Stimulated activated CD4-positive, alpha-beta T cell treated with anti-CD3 and anti-CD28 coated beads, TNF-alpha, amount 100 ng/mL, for 24 hours (primary cell): ENCODE measurements at places on chromosomes 11 and 22.

- DNase-seq: peak; percentile 79
These were observed at the start of gene C2CD2L for GRCh38 chr11:119106564-119107537. Gene C2CD2L, plus strand, starts transcription at chr11:119107344. Its CDS starts 398 bp downstream, at chr11:119107742.

DNA sequence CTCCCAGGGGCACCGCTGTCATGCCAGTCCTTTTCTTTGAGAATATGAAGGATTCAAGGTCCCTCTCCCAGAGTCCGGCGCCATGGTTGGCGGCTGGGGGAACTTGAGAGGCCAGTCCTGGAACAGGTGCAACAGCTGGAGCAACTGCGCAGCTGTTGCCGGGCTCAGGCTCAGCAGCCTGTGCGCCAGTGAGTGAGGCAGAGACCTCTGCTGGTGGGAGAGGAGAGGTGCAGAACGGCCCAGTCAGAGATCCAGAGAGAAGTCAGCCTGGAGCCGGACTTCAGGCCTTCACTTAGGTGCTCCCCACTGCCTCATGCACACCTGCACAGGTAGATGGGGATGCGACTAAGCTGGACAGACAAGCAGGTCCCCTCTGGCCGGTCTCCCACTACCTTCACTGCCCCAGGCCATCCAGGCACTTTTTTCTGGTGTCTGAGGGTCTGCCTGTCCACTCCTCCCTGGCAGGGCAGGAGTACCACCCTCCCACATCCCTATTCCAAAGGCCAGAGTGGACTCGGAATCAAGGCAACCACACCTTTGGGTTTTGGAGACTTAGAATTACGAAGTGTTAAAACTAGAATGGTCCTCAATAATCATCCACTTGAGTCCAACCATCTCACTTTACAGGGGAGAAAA, 4.6 kb downstream of the CHRDL2 start:
- no peak for DNase-seq

DNA sequence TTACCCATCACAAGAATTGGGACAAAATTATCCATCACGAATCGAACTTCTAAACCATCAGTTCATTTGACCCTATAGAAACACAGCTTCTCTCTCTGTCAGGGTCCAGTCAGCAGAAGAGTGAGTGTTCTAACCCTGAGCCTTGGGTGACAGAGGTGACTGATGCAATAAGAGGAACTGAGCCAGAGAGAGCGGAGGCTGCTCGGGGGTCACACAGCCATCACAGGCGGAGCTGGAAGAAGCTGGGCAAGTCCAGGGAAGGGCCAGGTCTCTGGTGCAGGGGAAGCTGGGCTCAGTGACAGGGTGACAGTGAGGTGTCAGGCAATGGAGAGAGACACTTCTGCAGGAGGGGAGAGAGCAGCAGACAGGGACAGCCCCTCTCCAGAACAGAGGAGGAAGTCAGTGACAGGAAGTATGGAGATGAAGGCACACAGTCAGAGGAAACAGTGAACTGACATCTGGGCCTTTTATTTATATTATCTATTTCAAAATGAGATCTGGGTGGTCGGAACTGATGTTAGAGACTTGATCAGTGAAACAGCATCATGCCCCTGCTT, 184.0 kb upstream of the TBCEL start:
- DNase-seq: no peak

GRCh38 chr22:22953791-22954190, 66.2 kb downstream of the IGLL5 start:
- DNase-seq: no peak

DNA sequence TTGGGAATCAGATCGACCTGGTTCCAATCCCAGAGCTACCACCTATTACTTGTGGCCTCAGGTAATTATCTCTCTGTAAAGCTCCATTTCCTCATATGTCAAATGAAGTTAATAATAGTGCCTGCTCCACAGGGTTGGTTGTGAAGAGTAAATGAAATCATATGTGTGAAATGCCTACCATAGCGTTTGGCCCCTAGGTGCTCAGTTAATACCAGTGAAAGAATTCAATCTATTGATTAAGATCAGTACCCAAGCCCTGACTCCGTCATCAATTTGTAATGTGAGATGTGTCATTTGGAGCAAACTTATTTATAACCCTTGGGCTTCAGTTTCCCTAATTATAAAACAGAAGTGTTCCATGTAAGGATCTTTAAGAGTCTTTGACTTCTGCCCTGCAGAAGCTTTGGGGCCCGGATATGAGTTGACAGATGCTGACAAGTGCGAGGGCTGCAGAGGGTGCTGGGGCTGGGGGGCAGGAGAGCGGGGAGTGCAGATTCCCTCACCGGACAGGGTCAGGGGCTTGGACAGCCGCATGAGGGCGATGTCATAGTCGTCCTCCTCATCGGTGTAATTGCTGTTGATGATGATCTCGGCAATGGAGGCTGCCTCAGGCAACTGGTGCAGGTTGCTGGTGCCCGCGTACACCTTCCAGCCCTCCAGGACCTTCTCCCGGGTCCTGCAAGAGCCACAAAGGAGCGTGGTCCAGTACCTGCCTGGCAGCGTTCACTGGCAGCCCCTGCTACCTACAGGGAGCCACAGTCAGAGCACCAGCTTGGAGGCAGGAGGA, 20.9 kb downstream of the TMPRSS13 start:
- no peak for DNase-seq

DNA sequence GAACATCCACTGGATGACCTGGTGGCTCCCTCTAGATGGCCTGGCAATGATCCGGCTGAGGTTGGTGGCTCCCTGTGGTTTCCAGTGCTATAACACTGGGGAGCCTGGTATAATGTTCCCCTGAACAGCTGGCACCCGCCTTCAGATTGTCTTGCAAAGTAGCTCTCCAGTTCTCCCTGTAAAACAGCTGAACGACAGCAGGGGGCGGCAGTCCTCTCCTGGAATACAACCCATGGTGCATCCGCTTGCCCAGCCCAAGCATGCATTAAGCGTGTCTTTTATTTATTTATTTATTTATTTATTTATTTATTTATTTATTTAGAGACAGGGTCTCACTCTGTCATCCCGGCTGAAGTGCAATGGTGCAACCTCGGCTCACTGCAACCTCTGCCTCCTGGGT, 258.9 kb downstream of the BUD13 start:
- no peak for DNase-seq

GRCh38 chr11:101442171-101442570, 141.6 kb downstream of the TRPC6 start:
- DNase-seq: no peak

- no peak for DNase-seq
These were observed 1377.9 kb downstream of the TBC1D22A start for GRCh38 chr22:48140261-48140813.

GRCh38 chr11:78295991-78296930, 107.5 kb downstream of the USP35 start:
- DNase-seq: no peak

DNA sequence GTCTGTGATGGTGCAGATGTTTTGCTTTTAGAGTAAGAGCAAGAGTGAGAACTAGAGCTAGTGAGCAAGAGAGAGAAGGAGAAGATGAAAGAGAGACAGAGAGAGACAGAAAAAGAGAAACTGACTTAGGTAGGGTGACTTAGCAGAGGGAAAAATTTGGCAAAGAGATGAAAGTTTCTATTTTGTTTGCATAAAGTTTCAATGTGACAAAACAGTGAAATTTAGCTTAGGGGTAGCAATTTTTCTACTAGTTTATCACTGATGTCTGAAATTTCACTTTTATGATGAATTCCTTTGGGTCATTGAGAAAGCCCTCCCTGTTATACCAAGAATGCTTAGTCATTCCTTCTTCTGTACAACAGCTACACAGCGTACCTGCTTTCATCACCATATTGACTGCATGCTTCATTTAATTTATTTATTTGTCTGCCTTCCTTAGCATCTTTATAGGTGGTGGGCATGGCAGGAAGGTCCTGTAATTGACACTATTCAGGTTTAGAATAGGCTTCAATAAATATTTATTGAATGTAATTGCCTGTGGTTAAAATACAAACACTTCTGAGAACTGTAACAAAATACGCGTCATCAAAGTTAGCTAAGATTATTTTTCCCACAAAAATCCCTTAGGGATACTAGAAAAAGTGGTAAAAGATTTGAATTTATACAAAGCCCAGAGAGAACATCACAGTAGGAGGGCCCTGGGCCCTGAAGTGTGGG, 19.9 kb upstream of the CTSC start:
- no peak for DNase-seq

- no peak for DNase-seq
These were observed 892.3 kb downstream of the OPCML start for GRCh38 chr11:132639986-132640385.

DNA sequence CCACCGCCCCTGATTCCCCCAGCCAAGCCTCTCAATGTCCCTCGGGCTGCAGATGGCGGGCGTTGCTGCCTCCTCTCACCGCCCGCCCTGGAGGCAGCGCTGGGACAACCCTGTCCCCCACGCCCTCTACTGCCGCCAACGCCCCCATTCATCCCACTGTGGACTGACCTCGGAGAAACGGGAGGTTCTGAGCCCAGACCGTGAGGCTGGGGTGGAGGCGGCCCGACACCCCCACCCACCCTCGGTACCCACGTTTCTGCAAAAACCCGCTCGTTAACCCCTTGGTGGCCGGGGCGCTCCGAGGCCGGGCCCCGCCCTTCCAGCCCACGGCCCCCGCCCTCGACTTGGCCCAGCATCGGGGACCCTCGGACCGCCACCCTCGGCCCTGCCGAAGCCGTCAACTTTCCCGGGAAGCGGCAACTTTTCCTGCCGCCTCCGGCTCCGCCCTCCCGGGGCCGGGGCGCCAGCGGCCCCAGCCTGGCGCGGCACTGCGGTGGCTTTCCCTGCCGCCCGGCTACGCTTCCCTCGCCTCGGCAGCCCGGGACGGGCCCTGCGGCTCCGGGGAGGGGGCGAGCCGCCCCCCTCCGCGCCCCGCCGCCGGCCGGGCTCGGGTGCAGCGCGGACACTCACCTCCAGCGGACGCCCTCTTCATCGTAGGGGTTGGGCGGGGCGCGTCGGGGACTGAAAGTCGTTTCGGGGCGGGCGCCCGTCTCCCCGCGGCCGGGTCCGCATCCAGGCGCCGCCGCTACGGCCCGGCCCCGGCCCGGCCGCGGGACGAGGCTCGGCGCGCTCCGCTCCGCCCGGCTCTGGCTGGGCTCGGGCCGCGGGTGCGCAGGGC, 458 bp downstream of the RTN4R start:
- no peak for DNase-seq

GRCh38 chr11:127859941-127860354, 727.4 kb downstream of the ETS1 start:
- DNase-seq: no peak

- no peak for DNase-seq
These were observed 353.7 kb downstream of the INSC start for GRCh38 chr11:15468466-15468865.

- no peak for DNase-seq
These were observed 814.8 kb downstream of the BRD1 start for GRCh38 chr22:49012712-49013395.

DNA sequence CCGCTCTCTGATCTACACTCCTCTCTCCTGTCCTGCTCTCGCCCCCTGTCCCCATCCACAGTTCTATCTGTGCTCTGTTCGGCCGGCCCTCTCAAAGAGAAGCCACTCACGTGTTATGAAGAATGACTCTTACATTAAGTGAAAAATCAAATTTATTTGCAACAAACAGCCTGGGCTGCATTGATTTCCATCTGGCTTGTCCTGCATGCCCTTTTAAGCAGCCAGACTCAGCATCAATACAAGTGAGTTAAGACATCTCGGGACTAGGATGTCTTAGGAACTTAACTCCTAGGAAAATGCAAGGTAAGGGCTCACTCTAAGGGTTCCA, 373.5 kb downstream of the TENM4 start:
- DNase-seq: no peak

- no peak for DNase-seq
These were observed 44.2 kb upstream of the ADSL start for GRCh38 chr22:40302149-40302548.

DNA sequence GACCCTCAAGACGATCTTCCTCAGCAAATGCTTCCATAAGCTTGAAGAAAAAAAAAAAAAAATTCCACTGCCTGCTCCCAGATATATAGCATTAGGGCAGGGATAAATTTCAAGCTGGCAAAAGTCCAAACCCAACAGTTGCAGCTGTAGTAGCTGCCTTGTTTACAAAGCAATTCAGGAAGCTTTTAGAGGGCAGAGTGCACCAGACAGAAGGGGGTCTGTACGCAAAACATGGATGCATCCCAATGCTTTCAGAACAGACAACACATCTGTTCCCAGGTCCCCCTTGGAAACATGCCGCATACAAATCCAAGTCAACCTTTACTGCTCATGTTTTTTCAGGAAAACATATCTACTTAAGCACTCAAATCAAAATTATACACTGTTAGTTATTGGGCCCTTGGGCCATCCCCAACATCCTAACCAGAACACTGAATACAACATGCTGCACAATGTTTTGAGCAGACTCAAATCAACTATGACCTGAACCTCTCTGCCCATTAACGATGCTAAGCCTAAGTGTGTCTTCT, 94.5 kb downstream of the CADM1 start:
- DNase-seq: no peak

DNA sequence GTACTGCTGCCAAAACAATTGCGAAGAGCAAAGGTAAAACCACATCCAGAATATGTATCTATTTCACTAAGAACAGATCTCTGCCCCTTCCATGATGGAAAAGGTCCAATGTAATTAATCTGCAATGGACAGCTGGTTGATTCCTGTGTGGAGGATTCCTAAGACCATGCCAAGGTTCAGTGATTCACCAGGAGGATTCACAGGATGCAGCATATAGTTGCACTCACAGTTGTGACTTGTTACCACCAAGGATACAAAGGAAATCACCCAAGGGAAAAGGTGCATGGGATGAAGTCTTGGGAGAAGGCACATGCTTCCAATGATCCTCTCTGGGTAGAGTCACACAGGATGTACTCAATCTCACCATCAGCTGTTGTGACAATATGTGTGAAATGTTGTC, 35.1 kb upstream of the CUL5 start:
- no peak for DNase-seq

DNA sequence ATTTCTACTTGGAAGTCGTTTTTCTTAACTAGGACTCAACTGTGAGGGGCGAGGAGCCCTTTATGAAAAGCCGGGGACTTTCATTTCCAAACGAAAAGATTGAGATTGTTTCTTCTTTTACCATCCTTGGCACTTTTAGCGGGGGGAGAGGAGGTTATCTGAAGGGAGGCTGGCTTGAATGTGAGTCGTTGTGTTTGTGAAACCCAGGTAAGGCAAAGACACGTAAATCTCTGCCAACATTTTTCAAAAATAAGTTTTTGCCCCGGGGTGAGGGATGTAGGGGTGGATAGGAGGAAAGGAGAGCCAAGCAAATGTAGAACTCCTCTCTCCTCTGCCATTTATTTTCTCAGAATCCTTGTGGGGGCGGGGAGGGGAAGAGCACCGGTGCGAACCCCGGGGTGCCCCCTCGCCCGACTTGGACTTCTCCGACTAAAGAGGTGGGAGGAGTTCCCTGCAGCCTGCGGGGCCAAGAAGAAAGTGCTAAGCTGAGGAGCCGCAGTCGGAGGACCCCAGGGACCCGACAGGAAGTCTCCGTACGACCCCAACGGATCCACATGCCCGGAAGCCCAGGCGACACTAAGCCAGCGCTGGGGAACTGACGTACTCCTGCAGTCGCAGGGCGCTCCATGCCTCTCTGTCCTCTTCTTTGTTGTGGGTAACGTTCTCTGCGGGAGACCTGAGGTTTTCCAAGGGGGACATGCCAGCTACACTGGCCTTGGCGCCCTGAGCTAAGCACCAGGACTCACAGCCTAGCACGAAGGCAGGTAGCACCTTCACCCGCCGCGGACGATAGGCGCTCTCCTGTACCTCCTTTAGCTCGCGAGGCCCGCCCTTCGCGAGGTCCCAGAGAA, 2.4 kb upstream of the WT1 start:
- no peak for DNase-seq

GRCh38 chr11:7595016-7595866, 78.1 kb downstream of the CYB5R2 start:
- DNase-seq: no peak
